Right lung (tissue), 10 donors: ENCODE measurements at places on chromosomes 1 and 21. TPM values are rescaled to one million over a fixed set of nuclear protein-coding genes. Genes with fewer than 3 reads are reported as not detected.

The KIF17 gene
- polyA plus RNA-seq: 10.3 TPM

The TGFB2 gene
- polyA plus RNA-seq: 144 TPM

The KHDC4 gene
- polyA plus RNA-seq: 62.3 TPM

The TBX15 gene
- polyA plus RNA-seq: 0.30 TPM

The TRNP1 gene
- polyA plus RNA-seq: 2.6 TPM

The TAS1R3 gene
- polyA plus RNA-seq: 0.27 TPM

The DENND2D gene
- polyA plus RNA-seq: 29.0 TPM

The RIPPLY3 gene
- 1.9 TPM for polyA plus RNA-seq

The HES3 gene
- not detected for polyA plus RNA-seq

The PTGS2 gene
- polyA plus RNA-seq: 6.1 TPM

The KDM5B gene
- polyA plus RNA-seq: 110 TPM

DNA sequence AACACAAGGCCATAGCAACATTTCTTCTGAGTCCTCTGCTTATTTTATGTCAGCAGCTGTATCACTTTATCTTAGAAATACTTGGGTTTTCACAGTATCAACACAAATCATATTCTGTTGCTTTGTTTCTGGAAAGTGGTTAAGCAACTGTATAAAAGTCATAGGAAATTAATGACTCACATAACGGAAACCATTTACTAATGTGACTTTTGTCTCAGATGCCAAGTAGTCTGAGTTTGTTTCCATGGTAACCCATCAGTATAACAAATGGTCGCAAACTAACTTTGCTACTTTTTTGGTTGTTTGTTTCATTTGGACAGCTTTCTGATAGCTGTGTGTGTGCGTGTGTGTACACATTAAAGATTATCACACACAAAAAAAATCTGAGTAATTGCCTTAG, 31.1 kb downstream of the EEIG2 start:
- peak; percentile 76 for DNase-seq

GRCh38 chr21:22174746-22175145, 1176.5 kb downstream of the NCAM2 start:
- DNase-seq: no peak

DNA sequence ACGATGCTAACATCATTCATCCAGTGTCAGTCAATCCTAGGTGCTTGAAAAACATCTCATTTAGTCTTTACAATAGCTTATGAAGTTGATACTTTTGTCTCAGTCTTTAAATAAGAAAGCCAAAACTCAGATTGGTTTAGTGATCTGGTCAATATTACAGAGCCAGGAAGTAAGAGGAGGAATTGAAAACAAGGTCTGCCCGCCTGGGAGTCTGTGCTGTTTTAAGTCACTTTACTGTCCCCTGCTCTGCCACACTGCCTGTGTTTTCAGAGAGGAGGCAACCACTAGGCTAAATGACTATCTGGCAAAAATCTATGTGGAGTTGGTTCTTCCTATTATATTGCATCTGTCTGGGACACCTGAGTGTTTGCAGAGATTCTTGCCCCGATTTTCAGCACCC, 62.3 kb downstream of the ST6GALNAC3 start:
- DNase-seq: no peak

DNA sequence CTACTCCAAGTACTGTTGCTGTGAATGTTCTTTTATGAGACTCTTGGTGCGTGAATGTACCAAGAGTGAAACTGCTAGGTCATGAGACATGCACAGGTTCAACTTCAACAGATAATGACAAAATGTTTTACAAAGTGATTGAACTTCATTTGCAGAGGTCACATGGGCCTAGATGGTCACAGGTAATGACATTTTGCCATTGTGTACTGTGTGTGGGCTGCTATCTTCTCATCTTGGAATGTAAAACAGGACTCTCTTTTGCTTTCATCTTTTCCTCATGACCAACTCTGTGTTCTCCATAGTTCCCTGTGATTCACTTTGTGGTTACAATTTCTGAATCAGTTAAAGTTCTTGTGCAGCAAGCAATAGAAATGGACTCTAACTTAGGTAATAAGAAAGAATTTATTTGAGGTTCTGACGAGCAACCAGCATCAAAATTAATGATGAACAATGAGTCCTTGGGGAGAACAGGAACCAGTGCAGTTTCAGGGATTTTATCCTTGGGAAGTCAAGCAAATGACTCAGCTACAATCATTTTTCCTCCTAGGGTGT, 16.2 kb upstream of the TSNAX start:
- DNase-seq: no peak

DNA sequence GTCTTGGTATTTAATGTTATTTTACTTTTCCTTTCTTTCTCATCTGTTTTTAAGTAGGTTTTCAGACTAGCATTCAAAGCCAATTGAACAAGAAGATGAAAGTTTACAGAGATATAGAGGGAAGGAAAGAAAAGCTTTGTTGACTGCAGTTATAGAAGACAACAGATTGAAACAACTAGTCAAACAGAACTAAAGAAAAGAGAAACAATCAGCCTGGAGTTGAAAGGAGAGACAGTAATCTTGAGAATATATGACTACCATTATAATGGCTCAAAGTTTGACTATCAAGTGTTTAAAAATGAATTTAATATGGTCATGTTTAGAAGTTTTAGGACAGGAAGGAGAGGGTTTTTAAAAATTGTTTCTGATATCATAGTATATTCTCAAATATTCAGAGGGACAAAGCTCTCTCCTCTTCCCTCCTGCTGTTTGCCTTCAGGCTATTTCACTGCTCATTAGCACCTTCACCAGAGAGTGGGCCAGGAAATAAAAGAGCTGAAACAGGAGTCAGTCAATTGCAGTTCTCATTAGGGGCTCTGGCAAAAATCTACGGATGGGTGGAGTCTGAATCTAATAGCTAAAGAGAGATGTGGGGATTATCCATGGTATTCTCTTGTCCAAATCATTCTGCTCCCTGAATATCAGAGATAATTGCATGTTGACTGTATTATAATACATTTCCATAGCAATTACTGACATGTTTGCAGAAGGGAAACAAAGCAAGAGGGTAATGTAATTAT, 577.8 kb downstream of the BRINP3 start:
- peak; percentile 12 for DNase-seq

- DNase-seq: no peak
Observed at GRCh38 chr1:105544475-105544874, 1512.0 kb upstream of the PRMT6 start.

GRCh38 chr1:221575605-221576004, 166.3 kb downstream of the DUSP10 start:
- no peak for DNase-seq

DNA sequence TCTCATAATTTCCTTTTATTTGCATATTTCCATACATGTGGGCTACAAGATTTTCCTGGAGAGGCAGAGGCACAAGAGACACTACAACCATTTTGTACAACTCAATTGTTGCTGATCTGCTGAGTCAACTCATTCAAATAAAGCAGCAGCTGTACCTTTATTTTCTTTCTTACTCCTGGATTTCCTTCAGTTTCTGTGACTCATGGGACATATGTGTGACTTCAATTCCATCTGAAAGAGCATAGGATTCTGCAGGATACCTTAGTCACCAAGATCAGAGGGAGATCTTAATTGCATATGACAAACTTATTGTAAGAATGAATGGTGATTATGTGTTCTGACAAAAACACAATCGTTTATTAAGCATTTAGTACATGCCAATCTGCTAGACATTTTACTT, 2219.4 kb downstream of the NCAM2 start:
- DNase-seq: no peak

GRCh38 chr1:85404408-85404807, 60.6 kb downstream of the DDAH1 start:
- DNase-seq: no peak

GRCh38 chr1:33863779-33864178, at the start of gene HMGB4:
Gene HMGB4, plus strand, starts transcription at chr1:33864079. Its CDS starts 113 bp downstream, at chr1:33864192.
- DNase-seq: no peak

DNA sequence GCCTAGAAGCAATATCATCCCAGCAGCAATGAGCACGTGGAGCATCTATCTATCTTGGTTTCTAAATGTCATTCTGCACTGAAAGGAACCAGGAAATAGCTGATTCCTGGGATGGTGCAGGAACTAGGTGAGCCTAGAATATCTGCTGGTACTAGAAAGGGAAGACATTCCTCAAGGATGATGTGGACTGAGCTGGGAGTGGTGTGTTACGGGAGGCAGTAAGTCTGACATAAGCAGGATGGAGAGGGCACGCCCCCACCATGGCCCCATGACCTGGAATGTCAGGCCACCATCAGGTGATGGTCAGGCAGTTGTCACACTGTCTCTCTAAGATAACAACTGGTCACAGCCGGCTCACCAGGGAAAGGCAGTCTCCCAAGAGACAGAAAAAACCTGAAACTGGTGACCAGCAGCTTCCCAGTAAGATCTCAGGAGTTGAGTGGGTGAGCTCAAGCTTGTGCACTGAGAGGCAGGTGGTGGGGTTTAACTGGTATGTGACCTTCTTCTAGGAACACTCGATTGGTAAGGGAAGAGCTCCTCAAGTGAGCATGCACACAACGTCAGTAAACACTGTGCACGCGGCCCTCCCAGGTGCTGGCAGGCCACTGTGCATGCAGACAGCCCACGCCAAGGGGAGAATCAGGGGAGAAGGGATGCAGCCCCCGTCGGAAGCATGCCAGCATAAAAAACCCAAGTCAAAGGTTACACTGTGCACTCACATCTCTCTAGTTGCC, 148.7 kb downstream of the ADSS2 start:
- DNase-seq: no peak

DNA sequence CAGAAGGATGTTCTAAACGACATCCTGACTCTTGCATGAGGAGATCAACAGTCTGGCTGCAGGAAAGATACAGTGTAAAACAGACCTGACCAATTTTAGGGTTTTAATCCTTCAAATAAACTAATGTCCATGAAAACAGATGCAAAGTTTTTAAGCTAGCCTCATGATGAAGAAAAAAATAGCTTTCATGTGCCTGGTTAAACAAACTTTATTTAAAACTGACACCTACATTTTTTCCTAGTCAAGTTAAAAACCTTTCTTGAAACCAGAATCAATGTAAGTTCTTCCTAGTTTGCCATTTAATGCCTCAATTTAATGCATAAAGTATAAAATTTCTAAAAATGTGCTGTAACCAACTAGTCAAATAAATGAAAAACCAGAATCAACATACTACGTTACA, 2.9 kb downstream of the WDR26 start:
- DNase-seq: no peak

DNA sequence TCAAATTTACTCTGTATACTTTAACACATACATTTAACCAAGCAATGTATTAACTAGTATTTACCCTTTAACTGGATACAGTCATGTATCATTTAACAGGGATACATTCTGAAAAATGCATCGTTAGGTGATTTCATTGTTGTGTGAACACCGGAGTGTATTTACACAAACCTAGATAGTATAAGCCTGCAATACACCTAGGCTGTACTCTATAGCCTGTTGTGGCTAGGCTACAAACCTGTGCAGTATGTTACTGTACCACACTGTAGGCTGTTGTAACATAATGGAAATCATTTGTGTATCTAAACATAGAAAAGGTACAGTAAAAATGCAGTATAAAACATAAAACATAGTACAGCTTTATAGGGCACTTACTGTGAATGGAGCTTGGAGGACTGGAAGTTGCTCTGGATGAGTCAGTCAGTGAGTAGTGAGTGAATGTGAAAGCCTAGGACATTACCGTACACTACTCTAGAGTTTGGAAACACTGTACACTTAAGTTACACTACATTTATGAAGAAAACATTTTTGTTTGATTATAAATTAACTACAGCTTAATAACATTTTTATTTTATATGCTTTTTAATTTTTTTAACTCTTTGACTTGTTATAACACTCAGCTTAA, 21.3 kb downstream of the RGS4 start:
- no peak for DNase-seq

DNA sequence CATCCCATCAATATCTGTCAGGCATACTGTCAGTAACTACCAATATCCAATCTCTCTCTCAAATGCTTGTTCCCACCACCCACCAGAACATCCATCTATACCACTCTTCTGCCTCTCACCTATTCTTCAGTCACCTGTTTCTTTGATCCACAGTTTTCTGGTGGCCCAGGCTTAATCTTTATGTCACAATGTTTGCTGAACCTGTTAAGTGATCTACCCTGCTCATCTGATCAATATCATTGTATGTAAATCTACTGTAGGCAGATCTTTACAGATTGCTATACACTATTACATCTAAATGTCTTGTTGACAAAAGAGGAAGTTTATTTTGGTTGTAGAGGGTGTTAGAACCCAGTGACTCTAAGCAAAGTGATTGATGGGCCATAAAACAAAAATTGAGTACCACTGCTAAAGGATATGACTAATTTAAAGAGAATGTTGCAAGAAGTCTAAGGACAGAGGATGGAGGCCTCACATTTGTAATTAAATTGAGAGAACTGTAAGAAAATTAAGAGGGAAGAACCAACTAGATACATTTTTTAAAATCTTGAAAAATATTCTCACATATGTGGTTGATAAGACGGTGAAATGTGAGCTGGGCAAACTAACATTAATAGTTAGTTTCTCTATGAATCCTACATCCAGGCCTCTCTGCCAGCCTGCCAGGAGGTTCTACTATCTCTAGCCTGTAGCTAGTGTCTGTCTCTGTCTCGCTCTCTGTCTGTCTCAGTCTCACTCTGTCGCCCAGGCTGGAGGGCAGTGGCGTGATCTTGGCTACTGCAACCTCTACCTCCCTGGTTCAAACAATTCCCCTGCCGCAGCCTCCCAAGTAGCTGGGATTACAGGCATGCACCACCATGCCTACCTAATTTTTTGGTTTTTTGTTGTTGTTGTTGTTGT, 34.1 kb downstream of the EGLN1 start:
- DNase-seq: no peak

GRCh38 chr1:3440711-3441409, 13.6 kb upstream of the ARHGEF16 start:
- no peak for DNase-seq

DNA sequence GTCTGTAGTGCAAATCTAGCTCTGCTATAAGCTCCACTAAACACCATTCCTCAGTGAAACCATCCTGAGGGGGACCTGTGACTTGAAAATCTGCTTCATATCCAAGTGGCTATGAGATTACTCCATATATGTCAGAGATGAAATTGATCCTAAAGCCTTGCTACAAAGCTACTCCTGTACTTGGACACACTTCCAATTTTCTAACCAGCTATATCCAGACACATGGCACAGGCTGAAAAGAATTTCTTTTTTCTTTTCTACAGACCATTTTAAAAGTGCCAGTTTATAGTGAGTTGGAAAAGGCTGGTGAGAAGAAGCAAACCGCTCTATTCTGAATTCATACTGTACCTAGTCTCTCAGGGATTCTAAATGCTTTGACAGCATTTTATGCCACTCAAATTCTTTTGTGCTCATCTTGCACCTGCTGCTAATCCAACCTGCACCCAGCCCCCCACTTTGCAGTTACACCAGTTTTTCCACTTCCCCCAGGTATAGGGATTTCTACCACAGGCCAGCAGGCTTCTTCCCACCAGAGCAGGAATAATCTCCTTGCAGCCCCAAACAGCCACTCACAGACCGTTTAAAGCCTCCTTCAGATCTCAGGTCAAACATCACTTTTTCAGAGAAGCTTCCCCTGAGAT, 112.5 kb downstream of the RERE start:
- no peak for DNase-seq

- no peak for DNase-seq
Observed at GRCh38 chr1:70990469-70991253, 57.0 kb downstream of the PTGER3 start.
